ENCODE measurements at places on chromosomes 7 and 10. TPM values are rescaled to one million over a fixed set of nuclear protein-coding genes. Genes with fewer than 3 reads are reported as not detected.
A peak's percentile ranks its signal among the peaks of the same experiment; 100 is the strongest.

DNA sequence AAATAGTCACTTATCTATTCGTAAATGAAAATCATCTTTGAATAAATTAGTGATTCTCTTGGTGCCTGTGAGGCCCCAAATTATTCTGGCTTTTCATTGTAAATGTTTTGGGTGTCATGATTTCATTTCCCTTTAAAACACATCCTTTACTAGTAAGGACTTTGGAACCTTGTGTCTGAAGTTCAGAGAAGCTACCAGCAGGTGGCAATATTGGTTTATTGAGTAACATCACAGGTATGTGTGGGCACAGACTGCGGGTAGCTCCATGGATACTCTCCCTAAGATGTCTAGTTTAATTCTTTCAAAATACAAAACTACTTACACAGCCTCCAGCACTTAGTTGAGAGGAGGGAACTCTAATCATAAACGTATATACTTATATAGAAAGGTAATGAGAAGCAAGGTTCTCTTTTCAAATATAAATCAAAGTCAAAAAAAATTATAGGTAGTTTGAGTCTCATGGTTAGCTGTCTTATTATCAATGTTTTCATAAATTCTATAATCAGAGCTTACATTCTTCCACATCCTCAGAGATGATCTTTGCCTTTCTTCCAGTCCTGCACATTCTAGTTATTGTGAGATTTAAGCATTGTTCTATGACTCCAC, 449.6 kb downstream of the GRM8 start:
- no peak for DNase-seq

- peak; percentile 78 for DNase-seq
Observed at GRCh38 chr10:131177431-131178327, 133.8 kb downstream of the TCERG1L start.

- no peak for DNase-seq
Observed at GRCh38 chr10:79223091-79224048, 123.9 kb upstream of the PPIF start.

Gene SLC16A12
- 8.4 TPM for total RNA-seq

GRCh38 chr7:158520825-158521224, 66.8 kb downstream of the PTPRN2 start:
- no peak for DNase-seq

Gene SSC4D
- 0.31 TPM for total RNA-seq

DNA sequence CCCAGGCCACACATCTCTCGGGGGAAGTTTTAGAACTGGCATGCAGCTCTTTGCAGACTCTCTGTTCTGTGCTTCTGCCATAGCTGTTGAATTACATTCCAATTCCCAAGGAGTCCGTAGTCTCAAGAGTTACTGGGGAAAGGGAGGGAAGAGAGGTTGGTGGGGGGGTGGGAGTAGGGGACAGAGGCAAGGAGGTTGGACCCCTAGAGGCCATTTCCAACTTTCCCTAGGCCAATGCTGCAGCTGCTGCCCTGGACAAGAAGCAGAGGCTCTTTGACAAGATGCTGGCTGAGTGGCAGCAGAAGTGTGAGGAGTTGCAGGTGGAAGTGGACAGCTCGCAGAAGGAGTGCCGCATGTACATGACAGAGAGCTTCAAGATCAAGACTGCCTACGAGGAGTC, 23.8 kb downstream of the MYH16 start:
- no peak for DNase-seq

Gene GNGT1
- total RNA-seq: not detected

DNA sequence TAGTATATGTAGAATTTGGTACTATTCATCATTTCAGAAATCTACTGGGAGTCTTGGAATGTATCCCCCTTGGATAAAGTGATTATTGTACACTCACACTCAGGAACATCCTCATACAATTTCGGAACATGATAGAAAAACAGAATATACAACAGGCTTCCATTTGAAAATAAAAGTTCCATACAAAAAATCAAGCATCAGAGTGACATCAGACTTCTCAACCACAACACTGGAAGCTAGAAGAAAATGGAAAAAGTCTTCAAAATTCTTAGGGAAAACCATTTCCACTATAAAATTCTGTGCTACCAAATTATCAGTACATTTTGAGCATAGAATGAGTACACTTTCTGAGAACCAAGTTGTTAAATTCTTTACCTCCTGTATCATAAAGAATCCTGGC, 8.8 kb downstream of the LYZL1 start:
- DNase-seq: no peak

Data from osteocyte (in vitro differentiated cells).